ENCODE measurements at places on chromosomes 12 and 14.

DNA sequence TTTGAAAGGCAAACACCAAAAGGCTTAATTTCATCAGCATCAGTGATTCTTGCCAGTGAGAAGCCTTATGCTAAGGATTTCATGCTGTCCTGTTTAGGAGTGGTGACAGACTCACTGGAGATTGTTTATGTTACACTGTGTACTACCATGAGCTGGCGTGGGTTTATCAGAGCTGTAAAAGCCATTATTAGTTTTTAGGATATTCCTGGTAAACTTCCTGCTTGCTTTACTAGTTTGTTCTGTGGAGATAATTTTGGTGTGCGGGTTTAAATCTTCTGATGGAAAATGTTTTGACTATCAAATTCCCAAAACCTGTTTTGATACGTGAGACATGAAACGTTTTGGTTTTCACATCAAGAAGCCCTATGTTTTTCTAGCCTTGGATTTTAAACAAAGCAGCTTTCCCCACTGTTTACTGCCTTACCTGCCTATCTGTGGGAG, 15.2 kb downstream of the PPFIBP1 start:
- DNase-seq, result no peak

GRCh38 chr14:24057271-24057670, 5.5 kb downstream of the CARMIL3 start:
- DNase-seq, result no peak

GRCh38 chr12:122888232-122888752, 7.6 kb downstream of the VPS37B start:
- DNase-seq, result no peak

DNA sequence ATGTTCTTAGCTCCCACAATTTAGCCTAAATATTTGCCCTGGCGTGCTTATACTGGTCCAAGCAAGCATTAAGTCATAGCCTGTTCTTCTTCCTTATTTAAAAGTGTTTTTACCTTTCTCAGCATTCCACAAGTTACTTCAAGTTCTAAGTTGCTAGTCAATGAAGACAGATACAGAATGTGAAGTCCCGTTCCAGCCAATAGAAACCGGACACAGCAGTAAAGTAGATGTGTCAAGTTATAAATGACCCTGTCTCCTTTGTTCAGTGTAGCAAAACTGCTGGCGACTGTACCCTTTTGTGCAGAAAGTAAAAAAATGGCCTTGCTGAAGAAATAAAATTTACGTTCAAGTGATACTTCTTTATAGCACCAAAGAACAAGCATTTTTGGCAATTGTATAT, 3.9 kb downstream of the SNAPC1 start:
- DNase-seq, result no peak

GRCh38 chr12:21891751-21892217, 49.4 kb downstream of the ABCC9 start:
- no peak for DNase-seq

DNA sequence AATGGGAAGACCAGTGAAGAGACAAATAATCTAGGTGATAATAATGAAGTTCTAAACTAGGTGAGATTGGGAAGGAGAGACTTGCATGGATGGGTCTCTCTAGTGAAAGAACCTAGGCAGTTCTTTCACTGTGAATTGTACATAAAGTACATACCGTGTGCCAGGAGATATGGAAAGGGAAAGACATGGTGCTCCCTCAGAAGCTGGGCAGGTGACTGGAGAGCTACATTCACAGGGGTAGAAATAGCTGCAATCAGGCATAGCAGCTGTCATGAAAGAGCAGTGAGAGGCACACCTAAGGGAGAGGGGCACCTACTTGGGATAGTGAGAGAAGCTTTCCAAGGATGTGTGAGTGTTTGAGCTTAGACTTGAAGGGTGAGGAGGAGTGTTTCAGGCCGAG, 9.3 kb downstream of the STK38L start:
- no peak for DNase-seq

All from amygdala (tissue), 56 donors.